Lower lobe of right lung (tissue), 2 donors: ENCODE measurements at places on chromosomes 7 and 10. TPM values are rescaled to one million over a fixed set of nuclear protein-coding genes. Genes with fewer than 3 reads are reported as not detected.

BAMBI gene
- total RNA-seq = 7.9 TPM

SMKR1 gene
- 1.1 TPM for total RNA-seq

CALML3 gene
- not detected for total RNA-seq

DNA sequence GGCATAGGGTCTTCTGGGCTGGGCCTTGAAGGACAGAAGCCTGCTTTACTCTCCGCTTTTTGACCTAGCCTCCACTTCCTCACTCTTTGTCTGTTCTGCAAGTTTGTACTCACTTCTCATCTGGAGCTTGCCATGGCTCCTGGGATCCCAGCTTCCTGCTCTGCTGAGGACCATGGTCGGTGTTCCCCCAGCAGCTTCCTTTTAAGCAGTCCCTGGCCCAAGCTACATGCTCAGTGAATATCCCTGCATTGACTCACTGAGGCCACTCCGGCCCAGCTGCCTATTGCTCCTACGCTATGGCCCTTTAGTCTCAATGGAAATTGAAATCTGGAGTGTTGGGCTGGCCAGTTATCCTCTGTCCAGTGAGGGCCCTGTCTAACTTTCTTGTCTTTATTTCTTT lies 427.7 kb downstream of the RPS24 start:
- DNase-seq = no peak

GRCh38 chr7:64655811-64656210 lies 10.1 kb upstream of the ZNF107 start:
- DNase-seq = no peak

DNA sequence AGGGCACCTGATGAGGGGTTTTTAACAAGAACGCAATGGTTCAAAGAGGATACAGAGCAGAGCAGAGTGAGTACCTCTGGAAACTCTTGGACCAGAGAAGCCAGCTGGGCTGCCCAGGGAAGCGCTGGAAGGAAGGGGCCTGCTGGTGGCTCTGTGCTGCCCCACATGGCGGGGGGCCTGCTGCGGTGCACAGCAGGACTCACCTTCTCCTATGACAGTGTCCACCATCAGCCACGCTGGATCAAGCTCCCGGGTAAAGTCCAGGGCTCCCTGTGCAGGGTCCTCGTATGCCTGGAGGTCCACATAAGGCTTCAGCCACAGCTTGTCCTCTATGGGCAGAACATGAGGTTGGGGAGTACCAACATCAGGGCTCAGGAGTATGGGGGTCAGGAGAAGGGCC lies 12.5 kb downstream of the EPHA1 start:
- DNase-seq = no peak

DNA sequence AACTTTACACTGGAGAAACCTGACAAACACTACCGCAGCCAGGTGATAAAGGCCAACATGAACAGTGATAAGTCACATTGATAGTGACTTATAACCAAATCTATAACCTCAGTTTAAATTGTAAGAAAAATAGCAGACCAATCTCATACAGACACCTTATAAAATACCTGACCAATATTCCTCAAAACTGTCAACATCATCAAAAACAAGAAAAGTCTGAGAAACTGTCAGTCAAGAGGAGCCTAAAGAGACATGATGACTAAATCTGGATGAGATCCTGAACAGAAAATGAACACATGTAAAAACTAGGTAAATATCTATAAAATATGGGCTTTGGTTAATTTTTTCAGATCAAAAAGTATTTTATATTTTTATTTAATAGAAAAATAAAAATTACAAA lies 233.3 kb downstream of the HPSE2 start:
- no peak for DNase-seq

- DNase-seq = no peak
Measured at GRCh38 chr7:30470163-30470770, 8.3 kb downstream of the NOD1 start.

DNA sequence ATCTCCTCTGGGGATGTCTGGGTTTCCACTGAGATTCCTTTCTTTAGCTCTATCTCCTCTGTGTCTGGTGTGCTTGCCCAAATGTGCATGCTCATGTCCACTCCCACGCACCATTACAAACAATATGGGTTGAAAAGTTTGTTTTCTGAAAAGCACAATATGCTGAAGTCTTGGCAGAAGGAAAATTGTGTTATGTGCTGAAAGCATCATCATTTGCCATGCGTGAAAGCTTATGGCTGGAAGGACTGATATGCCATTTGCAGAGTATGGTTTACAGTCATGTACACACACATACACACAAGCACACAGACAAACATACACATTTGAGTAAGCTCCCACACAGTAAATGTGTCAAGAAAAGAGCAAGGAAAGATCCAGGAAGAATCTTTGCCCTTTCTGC lies 231.6 kb downstream of the SORCS3 start:
- no peak for DNase-seq

DNA sequence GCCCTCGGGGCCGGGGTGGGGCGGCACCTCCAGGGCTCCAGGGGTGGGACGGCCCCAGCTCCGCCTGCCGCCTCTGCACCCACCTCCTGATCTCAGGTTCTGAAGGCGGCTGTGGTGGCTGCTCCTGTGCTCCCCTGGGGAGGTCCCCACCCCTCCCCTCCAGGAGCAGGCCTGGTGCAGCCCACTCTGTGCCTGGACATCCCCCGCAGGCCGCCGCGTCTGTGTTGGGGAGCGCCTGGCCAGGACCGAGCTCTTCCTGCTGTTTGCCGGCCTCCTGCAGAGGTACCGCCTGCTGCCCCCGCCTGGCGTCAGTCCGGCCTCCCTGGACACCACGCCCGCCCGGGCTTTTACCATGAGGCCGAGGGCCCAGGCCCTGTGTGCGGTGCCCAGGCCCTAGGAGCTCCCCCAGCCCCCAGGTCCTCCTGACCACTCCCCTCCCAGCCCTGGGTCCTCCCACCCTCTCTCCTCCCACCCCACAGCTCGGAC lies 5.5 kb downstream of the CYP2W1 start:
- DNase-seq = no peak

DNA sequence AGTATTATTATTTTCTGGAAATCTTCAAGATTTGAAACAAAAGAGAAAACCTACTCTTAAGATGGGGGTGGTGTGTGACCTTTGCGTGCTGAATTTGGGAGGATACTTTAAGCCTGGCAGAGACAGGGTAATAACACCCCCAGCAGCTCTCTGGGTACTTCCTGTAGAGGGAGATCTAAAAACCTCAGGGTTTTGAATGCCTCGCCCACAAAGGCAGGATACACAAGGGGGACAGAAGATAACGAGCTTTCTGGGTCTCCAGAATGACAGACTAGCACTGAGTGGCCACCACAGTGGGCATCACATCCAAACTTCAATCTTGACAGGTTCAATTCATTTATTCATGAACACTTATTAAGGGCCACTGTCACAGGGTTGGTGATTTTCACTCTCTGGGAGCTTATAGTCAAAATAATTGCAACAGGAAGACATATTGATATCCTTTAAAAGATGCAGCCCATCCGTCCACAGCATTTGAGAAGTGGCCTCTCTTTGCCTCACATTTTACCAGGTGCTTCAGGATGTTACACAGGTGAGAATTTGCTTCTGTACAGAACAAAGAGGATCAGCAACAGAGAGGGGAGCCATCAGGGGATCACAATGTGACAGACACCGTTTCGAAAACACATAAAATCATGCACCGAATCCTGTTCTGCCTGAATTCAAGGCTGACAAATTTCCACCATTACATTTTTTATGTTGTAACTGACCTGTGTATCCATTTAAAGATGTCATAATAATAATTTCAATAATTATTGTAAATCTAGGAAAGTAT lies 14.3 kb downstream of the CPA1 start:
- DNase-seq = no peak

GRCh38 chr10:31321396-31321941 lies 2.5 kb downstream of the ZEB1 start:
- no peak for DNase-seq

- no peak for DNase-seq
Measured at GRCh38 chr10:118506671-118507590, 88.5 kb downstream of the PRLHR start.

GRCh38 chr7:117835016-117835664 lies 38.1 kb downstream of the CTTNBP2 start:
- DNase-seq = no peak

DNA sequence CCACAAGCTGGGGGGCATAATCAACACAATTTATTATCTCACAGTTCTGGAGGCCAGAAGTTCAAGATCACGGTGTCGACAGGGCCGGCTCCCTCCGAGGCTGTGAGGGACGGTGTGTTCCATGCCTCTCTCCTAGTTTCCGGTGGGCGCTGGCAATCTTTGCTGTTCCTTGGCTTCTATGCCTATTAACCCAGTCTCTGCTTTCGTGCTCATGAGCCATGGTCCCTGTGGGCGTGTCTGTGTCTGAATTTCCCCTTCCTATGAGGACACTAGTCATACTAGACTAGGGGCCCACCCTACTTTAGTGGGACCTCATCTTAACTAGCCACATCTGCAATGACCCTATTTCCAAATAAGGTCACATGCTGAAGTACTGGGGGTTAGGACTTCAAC lies 29.4 kb downstream of the HIPK2 start:
- no peak for DNase-seq

DNA sequence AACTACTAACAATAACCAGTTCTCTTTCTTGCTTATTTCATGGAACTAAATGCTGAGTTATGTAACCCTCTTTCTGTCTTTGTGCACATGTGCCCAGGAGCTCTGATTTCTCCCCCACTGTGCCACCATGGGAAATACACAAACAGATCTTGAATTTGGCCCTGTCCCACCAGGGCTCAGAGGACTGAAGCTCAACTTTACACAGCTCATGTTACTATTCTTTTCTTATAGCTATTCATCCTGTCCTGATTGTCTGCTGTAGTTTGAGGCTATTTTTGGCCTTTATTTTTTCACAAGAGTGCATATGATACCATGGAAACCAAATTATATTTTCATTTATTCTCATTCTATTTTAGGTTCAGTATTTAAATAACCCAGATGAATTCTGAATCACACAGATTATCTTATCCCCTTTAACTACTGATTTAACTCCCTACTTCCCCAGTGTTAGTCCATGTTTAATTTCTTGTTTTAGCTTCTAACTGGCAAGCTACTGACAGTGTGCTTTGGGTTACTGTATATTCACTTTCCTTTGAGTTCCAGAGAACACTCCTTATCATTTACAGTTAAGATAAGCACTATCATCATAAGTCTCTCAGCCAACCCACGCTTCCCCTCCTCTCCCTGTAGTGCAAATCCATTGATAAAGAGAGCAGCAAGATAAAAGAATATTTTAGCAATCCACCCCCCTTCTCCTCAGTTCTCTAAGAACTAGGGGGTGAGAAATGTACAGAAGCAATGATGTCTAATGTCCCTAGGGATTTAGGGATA lies 71.8 kb upstream of the GSDME start:
- no peak for DNase-seq

GRCh38 chr7:157793087-157793353 lies 456.2 kb downstream of the DNAJB6 start:
- no peak for DNase-seq

GRCh38 chr10:13671904-13672303 lies 85.1 kb downstream of the PRPF18 start:
- no peak for DNase-seq

- DNase-seq = no peak
Measured at GRCh38 chr10:67664942-67665341, 31.1 kb downstream of the CTNNA3 start.

DNA sequence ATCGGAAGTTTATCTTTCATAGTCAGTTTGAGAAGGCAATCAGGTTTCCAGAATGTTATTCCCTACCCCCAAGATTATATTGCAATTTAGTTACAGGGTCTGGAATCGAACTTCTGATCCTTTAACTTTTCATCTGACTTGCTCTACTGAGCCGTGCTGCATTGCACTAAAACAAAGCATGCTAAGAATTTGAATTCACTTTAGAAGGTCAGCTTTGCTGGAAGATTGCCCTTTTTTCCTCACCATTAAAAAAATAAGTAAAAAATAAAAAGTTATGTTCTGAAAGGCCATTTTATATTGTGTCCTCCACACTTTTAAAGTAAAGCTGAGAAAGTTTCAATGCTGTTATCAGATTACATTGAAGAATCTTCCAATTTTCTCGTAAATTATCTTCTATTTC lies 388.8 kb upstream of the PHF14 start:
- no peak for DNase-seq

- DNase-seq = no peak
Measured at GRCh38 chr7:106143711-106144337, 31.7 kb upstream of the SYPL1 start.

DNA sequence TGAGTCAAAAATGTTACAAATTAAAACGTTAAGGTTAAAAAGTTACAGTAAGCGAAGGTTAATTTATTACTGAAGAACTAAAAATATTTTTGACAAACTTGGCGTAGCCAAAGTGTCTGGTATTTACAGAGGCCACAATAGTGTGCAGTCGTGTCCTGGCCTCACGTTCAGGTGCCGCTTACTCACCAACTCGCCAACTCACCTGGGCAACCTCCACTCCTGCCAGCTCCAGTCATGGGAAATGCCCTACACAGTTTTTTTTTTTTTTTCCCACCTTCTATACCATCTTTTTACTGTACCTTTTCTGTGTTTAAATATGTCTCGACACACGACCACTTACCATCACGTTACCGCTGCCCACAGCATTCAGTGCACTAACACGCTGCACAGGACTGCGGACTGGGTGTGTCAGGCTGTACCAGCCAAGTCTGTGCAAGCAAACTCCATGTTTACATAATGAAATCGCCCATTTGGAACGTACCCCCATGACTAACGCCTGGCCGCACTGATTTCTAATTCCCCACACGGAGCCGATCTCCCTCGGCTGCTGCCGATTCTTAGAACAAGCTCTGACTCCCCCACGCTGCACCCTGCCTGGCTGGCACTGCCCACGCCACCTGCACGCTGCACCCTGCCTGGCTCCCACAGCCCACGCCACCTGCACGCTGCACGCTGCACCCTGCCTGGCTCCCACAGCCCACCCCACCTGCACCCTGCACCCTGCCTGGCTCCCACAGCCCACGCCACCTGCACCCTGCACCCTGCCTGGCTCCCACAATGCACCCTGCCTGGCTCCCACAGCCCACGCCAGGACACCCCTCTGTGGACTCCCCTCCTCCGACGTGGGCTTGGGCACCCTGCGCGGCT lies 203.1 kb downstream of the ZMYND11 start:
- no peak for DNase-seq
